ENCODE measurements at places on chromosomes 5 and 9.
A peak's percentile ranks its signal among the peaks of the same experiment; 100 is the strongest.

GRCh38 chr5:143002459-143003327 is 232.5 kb downstream of the ARHGAP26 start:
- DNase-seq = peak; percentile 49

DNA sequence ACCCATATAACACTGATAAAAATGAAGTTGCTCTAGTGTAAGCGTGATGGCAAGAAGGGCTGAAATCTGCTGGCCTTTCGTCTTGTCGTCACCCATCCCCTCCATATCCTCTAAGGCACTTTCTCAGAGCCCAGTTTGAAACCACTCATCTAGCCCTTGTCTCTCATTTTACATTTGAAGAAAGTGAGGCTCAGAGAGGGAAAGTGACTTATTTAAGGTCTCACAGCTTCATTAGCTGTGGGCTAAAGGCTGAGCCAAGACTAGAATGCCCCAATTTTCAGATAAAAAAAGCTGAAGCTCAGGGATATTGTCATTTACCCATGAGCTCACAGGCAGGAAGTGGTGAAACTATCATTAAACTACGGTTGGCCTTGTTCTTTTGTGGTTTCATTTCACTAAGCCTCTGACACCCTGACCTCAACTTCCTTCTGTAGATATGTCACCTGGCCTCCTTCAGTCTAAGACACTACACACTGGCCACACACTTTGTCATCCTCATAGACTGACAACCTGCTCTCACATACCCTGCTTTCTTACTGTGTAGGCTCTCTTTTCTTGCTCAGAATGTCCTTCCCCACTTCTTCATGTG is 176.7 kb upstream of the DMAC1 start:
- DNase-seq = no peak

DNA sequence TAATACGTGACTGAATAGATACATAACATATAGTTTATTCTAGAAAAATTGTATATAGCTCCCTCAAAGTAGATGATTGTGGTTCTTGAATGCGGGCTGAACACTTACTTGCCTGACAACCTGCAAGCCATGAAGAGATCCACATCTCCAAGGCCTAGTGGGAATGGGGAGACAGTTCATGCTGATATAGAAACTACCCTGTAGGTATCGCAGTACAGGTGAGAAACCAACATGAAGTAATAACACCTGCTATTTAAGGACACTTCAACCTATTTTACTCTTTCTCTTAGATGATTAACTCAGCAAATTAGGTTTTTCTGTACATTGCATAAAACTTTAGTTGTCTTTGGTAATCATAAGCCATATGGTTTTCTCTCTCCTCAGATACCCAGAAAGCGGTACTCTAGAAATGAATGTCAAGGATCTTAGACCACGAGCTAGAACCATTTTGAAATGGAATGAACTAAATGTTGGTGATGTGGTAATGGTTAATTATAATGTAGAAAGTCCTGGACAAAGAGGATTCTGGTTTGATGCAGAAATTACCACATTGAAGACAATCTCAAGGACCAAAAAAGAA is 47.3 kb downstream of the UHRF2 start:
- DNase-seq = no peak

DNA sequence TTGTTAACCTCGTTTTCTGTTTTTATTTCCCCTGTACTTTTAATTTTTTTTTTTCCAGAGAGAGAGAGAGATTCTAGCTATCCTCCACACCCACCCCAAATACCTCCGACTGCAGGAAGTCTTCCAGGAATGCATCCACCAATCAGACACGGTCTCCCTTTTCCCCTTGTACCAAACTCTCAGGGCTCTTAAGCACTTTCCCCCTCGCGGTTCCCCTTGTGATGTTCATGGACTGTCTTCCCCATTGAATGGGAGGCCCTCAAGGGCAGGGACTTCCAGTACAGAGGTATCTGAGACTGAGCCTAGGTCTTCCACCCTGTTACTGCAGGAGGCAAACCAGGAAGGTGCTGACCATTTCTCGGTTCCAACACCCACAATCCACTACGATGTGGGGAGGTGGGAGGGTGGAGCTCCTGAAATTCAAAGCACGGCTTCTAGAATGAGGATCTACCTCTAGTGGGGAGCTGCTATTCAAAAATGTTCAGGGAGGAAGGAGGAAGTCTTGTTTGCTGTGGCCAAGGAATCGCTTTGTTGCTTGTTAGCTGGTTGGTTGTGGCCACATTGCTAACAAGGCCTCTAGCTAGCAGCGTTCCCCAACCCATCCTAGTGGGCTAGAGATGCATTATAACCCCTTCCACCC is 37.5 kb upstream of the PTGS1 start:
- DNase-seq = no peak

- DNase-seq = no peak
Measured at GRCh38 chr9:32867026-32867425, 83.7 kb downstream of the TMEM215 start.

DNA sequence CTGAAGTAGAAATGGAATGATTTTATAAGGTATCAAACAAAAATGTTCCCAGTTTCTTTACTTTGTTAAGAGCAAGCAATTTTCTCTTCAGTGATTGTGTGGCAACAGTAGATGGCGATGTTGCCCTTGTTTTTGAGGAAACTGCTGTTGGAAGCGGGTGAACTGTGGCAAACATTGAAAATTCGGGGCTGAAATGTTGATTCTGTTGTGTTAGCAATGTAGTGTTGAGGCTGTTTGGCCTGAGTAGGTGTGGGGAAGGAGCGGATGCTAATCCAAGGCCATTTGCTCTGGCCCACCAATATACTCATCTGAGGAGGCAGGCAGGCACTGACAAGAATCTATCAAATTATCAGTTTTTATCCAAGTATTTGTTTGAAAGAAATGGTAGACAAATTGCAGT is 129.8 kb downstream of the SLC12A2 start:
- peak; percentile 43 for DNase-seq

DNA sequence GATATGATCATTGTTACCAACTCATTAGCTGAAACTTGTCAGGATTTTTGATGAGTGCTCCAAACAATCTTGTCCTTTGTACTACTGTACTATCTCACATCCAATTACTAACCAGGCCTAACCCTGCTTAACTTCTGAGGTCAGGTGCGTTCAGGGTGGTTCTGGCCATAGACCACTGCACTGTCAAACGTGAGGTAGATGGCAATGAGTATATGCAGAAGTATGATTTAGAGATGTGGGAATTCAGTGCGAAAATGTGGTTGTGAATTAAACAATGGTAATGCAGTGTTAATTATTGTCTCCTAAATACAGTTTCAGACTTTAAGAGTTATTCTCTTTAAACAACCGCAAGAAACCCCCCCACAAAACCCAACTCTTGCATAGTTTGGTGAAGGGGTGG is 86.5 kb downstream of the ANKRD55 start:
- no peak for DNase-seq

GRCh38 chr9:114117996-114118830 is 19.1 kb upstream of the KIF12 start:
- DNase-seq = no peak

- DNase-seq = no peak
Measured at GRCh38 chr5:168600409-168600808, 21.2 kb upstream of the PANK3 start.

DNA sequence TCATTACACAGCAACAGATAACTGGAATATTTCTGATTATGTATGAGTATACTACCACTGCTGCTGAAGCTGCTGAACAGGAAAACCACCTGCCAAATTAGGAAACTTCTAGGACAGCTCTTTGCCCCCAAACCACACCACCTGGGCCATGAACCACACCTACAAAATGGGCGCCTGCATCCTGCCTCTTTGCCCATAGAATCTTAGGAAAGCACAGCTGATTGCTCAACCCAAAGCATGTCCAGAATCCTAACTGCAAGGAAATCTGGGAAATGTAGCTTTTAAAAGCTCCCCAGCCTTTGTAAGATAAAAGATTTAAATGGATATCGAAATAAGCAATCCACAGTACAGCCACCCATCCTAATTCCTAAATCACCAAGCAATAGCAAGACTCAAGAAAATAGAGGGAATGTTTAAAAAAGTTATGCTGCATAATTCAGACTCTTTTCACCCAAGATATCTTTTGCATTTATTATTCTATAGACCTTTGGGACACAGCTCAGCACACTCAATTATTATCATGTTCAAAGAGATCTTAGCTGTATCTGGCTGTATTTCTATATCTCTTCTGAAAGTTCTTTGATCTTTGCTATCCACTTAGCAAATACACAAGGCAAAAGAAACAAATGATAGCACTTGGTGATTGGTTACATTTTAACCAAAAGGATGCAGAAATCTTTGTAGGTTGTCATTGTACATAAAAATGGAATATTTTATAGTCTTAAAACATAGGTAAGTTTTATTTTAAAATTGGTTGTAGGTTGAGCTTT is 6.8 kb upstream of the C9orf152 start:
- DNase-seq = no peak

GRCh38 chr5:177496070-177496726 is 1.2 kb downstream of the PDLIM7 start:
- no peak for DNase-seq

- no peak for DNase-seq
Measured at GRCh38 chr5:179816401-179816795, 4.3 kb upstream of the SQSTM1 start.

GRCh38 chr5:144812763-144813162 is 642.1 kb downstream of the KCTD16 start:
- peak; percentile 86 for DNase-seq

GRCh38 chr9:4622016-4622415 is 40.1 kb upstream of the PLPP6 start:
- no peak for DNase-seq

- peak; percentile 41 for DNase-seq
Measured at GRCh38 chr5:83608122-83608521, 112.5 kb downstream of the HAPLN1 start.

GRCh38 chr5:107400328-107400727 is 270.4 kb downstream of the EFNA5 start:
- no peak for DNase-seq

All from amniotic stem cell (primary cell).